Activated CD8-positive, alpha-beta T cell treated with anti-CD3 and anti-CD28 coated beads, Interleukin-2, amount 10 ng/mL, durations not matched to agents 7 days and 5 days (primary cell): ENCODE measurements at places on chromosomes 13 and 19.

DNA sequence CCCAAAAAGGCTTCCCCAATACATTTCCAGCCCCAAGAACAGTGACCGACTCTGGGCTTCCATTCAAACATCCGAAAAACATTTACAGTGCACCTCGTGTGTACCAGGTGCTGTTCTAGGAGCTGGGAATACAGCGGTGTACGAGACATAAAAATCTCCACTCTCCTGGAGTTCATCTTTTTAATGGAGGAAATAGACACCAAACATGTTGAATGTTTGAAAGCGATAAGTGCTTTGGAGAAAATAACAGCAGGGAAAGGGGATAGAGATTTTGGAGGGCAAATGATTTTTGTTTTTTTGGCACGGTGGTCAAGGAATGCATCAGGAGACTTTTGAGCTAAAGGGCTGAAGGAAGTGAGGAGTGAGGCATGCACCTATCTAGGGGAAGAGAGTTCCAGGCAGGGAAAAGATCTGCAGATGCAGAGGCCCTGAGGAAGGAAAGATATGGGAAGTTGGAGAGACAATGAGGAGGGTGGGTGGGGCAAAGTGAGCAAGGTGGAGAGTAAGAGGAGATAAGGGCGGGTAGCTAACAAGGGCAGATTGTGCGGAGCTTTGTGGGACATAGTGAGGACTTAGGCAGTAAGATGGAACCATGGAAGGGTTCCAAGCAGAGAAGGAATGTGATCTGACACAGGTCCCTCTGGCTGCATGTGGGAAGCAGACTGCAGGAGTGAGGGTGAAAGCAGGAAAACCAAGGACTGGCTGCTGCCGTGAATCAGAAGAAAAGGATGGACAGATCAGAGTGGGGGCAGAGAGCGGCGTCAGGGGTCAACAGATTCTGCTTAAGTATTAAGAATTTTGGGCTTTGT, 703 bp upstream of the FBL start:
- no peak for DNase-seq

- no peak for DNase-seq
Observed at GRCh38 chr13:33480561-33480960, 195.0 kb upstream of the STARD13 start.

GRCh38 chr19:5882421-5882968, 12.2 kb upstream of the FUT5 start:
- no peak for DNase-seq

GRCh38 chr13:65990684-65991083, 1239.5 kb downstream of the PCDH9 start:
- DNase-seq: no peak

- DNase-seq: no peak
Observed at GRCh38 chr19:4980067-4980466, 11.2 kb downstream of the KDM4B start.

GRCh38 chr19:55581145-55581822, 636 bp upstream of the ZNF579 start:
- DNase-seq: peak; percentile 53

DNA sequence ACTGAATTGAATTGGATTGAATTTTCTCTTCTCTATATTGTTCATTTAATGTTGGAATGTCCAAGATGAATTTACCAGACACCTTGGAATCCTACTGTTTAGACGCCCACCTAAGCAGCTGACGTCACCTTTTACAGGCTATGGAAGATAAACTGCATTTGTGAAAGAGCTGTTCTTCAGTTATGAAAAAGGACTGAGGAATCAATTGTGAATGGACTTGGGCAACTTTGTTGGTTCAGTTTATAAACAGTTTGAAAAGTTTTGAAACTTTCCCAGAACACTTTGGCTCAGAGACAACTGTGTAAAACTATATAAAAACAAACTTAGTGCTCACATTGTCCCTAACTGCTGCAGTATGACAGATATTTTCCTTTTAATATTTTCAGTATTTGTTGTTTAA, 590.8 kb upstream of the SPRY2 start:
- DNase-seq: no peak

GRCh38 chr13:38685974-38686576, 802 bp upstream of the FREM2 start:
- DNase-seq: no peak

GRCh38 chr13:44396701-44397580, 23.3 kb downstream of the SERP2 start:
- DNase-seq: no peak

- DNase-seq: no peak
Observed at GRCh38 chr13:78160793-78161192, 242.2 kb upstream of the EDNRB start.

DNA sequence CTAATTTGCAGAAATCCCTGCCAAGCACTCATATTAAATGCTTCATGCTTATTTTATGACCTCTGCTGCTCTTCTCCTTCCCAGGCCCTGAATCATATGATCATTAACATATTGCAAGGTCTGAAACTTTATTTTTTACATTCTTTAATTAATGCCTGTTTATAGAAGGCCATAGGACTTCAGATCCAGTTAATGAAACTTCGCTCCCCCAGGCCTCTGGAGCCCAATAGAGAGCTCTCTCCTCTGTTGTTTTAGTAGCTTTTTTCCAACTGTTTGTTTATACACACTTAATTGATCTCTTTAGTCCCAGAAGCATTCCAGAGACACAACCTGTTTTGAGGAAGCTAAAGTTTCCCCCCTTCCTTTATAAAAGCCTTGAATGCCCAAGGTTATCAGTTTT, 68.3 kb downstream of the DACH1 start:
- no peak for DNase-seq

- no peak for DNase-seq
Observed at GRCh38 chr19:41897181-41897580, 14.2 kb downstream of the ARHGEF1 start.

DNA sequence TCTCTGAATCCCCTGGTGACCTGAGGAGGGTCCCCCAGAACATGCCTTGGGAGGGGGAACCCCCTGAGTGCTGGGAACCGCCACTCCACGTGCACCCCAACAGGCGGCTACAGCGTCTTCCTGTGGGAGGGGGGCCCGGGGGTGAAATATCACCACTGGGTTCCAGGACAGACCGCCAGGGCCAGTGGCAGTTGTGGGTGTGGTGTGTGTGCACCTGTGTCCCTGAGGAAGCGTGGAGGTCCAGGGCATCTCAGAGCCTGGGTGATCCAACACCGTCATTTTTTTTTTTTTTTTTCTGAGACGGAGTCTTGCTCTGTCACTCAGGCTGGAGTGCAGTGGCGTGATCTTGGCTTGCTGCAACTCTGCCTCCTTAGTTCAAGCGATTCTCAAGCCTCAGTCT, 4.2 kb downstream of the ADGRE5 start:
- DNase-seq: no peak

- DNase-seq: no peak
Observed at GRCh38 chr13:38340624-38341023, 9.0 kb upstream of the UFM1 start.

- DNase-seq: no peak
Observed at GRCh38 chr19:21848706-21849105, 12.7 kb upstream of the ZNF43 start.

GRCh38 chr19:17757125-17757524, 5.8 kb downstream of the FCHO1 start:
- no peak for DNase-seq

DNA sequence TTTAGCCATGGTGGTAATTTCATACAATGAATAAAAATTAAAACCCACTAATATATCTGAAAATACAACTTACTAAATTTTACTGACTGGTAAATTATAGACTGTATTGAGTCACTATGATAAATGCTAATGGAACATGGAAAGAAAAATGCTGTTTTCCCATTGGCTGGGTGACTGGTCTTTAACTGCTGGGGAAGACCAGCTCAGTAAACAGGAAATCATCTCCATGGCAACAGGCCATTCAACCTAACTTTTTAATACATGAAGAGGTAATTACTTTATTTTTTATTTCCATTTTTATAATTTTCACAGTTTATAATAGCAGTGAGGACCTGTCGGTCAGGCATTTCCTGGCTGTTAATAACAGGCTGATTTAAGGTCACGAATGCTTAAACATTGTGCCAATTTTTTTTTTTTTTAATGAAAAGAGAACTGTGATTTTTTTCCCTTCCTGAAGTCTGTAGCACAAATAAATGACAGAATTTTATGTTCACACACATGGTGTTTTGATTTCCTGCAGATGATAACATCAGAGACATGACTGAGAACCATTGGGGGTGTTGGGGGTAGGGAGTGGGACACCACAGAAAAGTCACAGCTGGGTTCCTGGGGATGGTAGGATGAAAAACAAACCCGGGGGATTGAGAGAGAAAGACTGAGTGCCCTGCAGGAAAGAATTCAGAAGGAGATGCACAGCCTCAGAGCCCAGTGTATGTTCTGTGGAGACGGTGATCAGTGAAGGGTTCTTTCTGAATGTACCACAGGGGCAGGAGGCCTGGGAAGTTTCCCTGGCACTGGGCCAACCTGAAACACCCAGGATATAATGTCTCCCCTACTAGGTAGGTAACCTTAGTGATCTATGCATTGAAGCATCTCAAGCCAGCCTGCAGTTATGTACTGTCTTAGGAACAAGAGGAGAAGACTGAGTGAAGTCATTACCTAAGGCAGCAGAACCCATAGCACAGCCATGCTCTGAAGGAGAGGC, 297.1 kb downstream of the COG6 start:
- DNase-seq: no peak

- DNase-seq: no peak
Observed at GRCh38 chr13:52812941-52813340, 35.5 kb downstream of the PCDH8 start.

- no peak for DNase-seq
Observed at GRCh38 chr13:77480066-77480465, 55.4 kb upstream of the SCEL start.

- no peak for DNase-seq
Observed at GRCh38 chr19:58573658-58574164, 576 bp upstream of the MZF1 start.

DNA sequence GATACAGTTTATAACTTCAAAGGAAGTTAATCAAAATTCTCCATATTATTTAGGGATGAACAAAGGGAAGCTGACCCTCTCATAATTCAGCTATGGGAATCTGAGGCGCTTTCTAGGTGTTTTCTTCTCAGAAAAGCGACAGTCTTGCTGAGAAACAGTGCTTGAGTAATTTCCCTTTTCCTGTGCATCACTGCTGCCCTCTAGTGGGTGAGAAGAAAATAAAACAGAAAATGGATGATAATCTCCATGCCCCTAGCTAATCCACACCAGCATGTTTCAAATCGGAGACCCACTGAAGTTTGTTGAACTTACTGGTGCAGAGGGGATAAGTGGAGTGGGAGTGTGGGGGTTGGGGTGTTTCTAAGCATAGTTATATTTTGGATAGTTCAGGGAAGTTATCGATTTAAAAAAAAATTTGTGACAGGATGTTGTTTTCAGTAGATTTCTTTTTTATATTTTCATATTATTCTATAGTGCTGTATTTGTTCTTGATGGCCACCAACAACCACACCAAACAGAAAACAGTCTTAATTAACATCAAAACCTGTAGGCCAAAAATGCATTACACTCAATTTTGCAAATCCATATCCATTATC, 21.4 kb downstream of the LCP1 start:
- DNase-seq: peak; percentile 64

GRCh38 chr19:19873381-19873780, 7.7 kb downstream of the ZNF253 start:
- DNase-seq: no peak

GRCh38 chr19:7063339-7063738, 4.9 kb upstream of the MBD3L3 start:
- no peak for DNase-seq

DNA sequence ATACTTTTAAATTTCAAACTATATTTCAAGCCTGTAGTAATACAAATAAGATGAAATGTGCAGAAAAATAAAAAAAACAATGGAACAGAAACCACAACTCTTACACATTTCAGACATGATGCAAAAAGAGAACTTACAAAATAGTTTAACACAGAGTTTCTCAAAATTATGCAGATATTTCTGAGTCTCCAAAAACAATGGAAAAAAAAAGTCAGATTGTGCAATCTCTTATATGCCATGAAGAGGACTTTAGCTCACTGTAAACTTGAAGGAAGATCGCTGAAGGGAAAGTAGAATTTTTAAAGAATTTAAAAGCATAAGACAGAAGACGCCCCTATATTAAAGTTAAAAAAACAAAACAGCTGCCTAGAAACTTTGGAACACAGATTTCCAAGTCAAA, 20.4 kb downstream of the ZNF708 start:
- no peak for DNase-seq

DNA sequence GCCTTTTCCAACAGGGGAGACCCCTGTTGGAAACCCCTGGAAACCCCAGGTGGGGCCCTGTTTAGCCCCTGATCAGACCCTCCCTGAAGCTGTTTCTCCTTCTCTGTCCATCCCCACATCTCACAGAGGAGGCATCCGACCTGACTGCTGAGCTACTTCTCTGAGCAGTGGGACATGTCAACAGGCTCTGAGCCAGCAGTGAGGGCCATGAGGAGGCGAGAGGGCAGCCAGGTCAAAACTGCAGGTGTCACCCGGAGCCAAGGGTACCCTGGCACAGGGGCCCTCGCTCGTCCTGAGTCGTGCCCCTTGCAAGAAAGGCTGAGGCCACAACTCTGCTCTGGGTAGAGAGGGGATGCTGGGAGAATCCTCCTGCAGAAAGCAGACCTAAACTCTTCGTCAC, 13.6 kb downstream of the PEPD start:
- no peak for DNase-seq

DNA sequence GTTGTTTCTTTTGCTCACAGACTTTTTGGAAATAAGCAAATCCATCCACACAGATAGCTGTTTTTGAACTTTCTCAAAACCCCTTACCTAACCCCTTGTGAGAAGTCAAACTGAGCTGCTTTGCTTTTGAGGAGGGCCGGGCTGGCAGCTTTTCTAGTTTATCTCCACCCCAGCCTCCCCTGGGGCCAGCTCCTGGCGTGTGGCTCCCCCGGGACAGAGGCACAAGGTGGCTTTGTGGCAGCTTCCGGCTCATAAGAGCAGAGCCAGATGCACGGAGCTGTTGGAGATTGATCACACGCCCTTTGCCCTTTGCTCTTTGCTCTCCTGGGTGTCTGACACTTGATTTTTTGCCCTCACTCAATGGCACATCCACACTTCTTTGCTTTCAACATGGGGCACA, 24.9 kb upstream of the RNF113B start:
- DNase-seq: no peak

- peak; percentile 97 for DNase-seq
Observed at GRCh38 chr19:11505504-11506100, at the start of gene ZNF653. ZNF653 (minus strand) TSS chr19:11505839; CDS start chr19:11505786, 53 bp downstream.

DNA sequence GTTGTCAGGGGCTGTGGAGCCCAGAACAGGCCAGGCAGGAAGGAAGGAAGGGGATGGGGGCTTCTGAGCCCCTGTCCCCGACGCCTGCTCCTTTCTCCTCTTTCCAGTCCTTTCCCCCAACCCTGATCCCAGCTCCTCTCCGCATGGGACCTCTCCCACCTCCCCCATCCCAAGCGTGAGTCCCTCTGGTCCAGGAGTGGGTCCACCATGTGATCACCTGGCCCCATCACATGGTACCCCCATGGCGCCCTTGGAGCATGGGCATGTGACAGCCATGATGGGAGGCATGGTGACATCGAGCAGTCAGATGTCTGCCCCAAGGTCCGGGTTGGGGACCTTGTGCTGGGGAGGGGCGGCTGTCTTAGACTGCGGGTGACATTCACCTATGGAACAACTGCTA, 9.2 kb downstream of the RYR1 start:
- DNase-seq: no peak
